Activated CD4-positive, alpha-beta T cell treated with anti-CD3 and anti-CD28 coated beads, Interleukin-2, amount 10 ng/mL, durations not matched to agents 7 days and 5 days (primary cell): ENCODE measurements at places on chromosomes 13 and 19. TPM values are rescaled to one million over a fixed set of nuclear protein-coding genes. Genes with fewer than 3 reads are reported as not detected.

- DNase-seq, result no peak
Measured at GRCh38 chr19:2288818-2289713, 7.1 kb upstream of the PEAK3 start.

- DNase-seq, result no peak
Measured at GRCh38 chr19:1172353-1173158, 1.5 kb downstream of the SBNO2 start.

Gene TMC4
- 4.9 TPM for total RNA-seq

Gene ZNF790
- 8.0 TPM for total RNA-seq
